Breast epithelium (tissue), 4 donors: ENCODE measurements at places on chromosomes 16 and 17.

GRCh38 chr17:75183999-75184884, 1.5 kb upstream of the SUMO2 start:
- no peak for DNase-seq

- DNase-seq, result no peak
These were observed 363.5 kb downstream of the GRIN2A start for GRCh38 chr16:9818702-9819101.

GRCh38 chr17:2137342-2138098, 82.6 kb downstream of the HIC1 start:
- no peak for DNase-seq

DNA sequence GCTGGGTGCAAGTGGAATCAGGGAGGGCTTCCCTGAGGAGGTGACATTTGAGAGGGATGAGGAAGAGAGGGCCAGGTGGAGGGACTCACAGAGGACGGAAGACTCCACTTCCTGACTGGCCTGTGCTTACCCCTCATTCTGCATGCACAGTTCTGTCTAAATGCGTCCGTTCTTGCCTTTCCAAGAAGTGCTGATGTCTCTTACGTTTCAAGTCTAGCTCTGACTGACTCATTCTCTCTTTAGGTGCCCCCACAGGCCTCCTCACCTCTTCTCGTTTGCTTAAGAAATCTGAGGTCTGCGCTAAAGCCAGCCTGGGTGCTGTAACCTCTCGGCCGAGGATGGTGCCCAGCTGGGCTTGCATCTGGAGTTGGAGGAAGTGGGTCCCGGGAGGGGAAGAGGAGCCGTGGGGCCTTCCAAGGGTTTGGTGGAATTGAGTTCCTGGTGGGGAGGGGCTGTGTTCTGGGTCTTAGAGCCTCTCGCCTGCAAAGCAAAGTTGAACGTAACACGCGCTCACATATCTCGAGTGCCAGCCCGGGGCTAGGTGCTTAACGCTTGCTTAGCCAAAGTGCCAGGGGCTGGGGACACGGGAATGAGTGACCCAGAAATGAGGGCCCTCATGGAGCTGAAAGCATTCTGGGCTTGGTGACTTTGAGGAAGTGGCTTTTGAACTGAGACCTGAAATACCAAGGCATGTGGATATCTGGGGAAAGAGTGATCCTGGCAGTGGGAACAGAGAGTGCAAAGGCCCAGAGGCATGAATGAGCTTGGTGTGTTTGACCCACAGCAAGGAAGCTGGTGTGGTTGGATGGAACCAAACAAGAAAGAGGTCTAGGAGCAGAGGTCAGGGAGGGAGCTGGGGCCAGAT, 4.8 kb downstream of the IL4R start:
- DNase-seq, result no peak
